ENCODE measurements at places on chromosomes 4 and X. TPM values are rescaled to one million over a fixed set of nuclear protein-coding genes. Genes with fewer than 3 reads are reported as not detected.

VCX3B gene
- not detected for total RNA-seq

ADAM29 gene
- not detected for total RNA-seq

SAGE1 gene
- not detected for total RNA-seq

GALNTL6 gene
- not detected for total RNA-seq

TCP11X2 gene
- not detected for total RNA-seq

TLR1 gene
- 1.9 TPM for total RNA-seq

RS1 gene
- not detected for total RNA-seq

TMSB15A gene
- total RNA-seq: 1.8 TPM

RPS6KA6 gene
- 4.3 TPM for total RNA-seq

ADAMTS3 gene
- 4.4 TPM for total RNA-seq

SPINK2 gene
- total RNA-seq: not detected

BEND2 gene
- not detected for total RNA-seq

TMA16 gene
- 20.4 TPM for total RNA-seq

SMPX gene
- total RNA-seq: 0.85 TPM

GPRASP1 gene
- total RNA-seq: 0.85 TPM

AVPR2 gene
- 0.12 TPM for total RNA-seq

GLRA3 gene
- total RNA-seq: not detected

SMR3B gene
- not detected for total RNA-seq
